ENCODE measurements at places on chromosomes 7 and 10. TPM values are rescaled to one million over a fixed set of nuclear protein-coding genes. Genes with fewer than 3 reads are reported as not detected.

Gene SNX13
- total RNA-seq: 60.5 TPM

Gene VPS37D
- 9.2 TPM for total RNA-seq

Gene SLC35G1
- total RNA-seq: 5.5 TPM

Gene OPN1SW
- total RNA-seq: not detected

Gene PON1
- not detected for total RNA-seq

Gene WASHC2C
- 39.0 TPM for total RNA-seq

Gene MACC1
- total RNA-seq: under 0.01 TPM
